ENCODE measurements at places on chromosomes 7 and 10.
A peak's percentile ranks its signal among the peaks of the same experiment; 100 is the strongest.

GRCh38 chr7:141691961-141692360 lies 10.0 kb downstream of the DENND11 start:
- DNase-seq = no peak

DNA sequence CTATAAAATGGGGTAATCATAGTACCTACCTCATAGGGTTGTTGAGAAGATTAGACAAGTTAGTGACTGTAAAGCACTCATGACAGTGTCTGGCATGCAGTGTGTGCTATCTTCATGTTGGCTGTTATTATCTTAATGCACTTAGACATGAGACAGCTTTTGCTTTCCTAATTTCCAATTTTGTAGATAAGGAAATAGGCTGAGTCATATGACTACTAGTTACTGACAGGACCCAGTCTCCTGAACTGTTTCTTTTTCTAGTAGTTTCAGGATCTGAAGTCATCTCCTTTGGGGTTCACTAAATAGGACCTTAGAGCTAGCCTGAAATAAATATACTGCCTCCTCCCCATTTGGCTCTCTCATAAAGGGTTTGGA lies 74.2 kb downstream of the SNX10 start:
- no peak for DNase-seq

DNA sequence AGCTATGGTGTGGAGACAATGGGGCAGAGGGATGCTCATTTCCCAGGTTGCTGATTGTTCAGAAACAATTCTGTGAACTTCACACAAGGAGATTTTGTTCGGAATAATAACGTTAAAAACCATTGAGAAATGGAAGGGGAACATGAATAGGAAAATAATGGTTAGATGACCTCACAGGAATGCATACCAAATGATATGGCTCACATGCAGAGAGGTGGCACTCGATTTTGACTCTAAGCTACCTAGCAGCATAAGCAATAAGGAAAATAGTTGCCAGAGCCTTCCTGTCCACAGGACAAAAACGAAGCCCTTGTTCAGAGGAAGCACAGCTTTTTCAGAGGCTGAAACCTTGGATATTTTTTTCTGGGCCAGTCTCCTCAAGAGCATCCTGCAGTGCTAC lies 293.1 kb downstream of the ZEB1 start:
- no peak for DNase-seq

- DNase-seq = no peak
These were observed 89.9 kb downstream of the APBB1IP start for GRCh38 chr10:26528048-26528447.

DNA sequence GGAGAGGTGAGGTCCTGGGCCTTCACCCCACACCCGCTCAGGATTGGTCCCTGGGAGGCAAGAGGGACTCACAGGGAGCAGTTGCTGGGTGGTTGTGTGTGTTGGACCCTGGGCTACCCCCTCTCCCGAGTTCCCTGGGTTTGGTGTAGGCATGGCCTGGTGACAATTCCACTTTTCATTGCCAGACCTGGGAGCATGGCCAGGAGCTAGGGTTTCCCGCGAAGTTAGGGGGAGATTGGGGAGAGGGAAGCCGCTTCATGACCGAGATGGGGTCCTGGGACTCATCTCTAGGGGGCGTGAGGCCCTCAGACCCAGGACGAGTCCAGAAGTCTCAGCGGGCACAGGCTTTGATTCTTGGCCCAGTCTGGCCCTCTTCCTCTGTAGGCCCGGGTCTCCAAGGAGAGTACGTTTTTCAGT lies 606 bp downstream of the PALD1 start:
- DNase-seq = no peak

DNA sequence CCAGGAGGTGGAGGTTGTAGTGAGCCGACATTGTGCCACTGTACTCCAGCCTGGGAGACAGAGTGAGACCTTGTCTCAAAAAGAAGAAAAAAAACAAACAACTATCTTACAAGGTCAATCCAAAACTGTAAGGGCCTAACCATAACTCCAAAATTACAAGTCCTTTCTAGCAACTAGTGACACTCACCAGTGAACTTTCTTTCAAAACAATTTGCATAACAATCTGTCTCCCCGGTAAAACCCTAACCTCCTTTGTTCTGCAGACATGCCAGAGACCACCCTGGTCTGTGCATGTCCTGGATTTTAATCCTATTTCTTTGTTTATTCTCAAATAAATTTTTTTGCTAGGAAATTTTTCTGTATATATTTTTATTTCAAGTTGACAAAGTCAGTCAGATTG lies 68.1 kb downstream of the EXOC6 start:
- no peak for DNase-seq

DNA sequence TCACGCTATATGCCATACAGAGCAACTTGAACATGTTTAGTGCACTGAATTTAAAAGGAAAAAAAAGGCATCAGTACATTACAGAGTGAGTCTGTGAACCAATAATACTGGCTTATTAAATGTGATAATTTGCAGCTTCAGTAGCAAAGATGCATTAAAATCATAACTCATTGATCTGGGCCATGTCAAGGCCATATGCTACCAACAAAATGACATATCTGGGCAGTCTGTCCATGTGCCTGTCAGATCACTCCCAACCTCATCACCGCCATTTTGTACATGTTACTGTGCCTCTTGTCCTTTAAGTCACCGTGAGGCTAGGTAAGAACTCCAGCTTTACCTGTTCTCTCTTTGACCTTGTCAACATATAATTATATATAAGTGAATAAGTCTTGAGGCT lies 307.4 kb upstream of the LRGUK start:
- no peak for DNase-seq

GRCh38 chr10:1059902-1060301 lies 3.7 kb downstream of the WDR37 start:
- no peak for DNase-seq

- DNase-seq = peak; percentile 28
These were observed 122.6 kb upstream of the PTER start for GRCh38 chr10:16314259-16314658.

- DNase-seq = no peak
These were observed 185.8 kb downstream of the HGF start for GRCh38 chr7:81583882-81584533.

GRCh38 chr7:101169110-101169837 lies 3.9 kb upstream of the VGF start:
- no peak for DNase-seq

DNA sequence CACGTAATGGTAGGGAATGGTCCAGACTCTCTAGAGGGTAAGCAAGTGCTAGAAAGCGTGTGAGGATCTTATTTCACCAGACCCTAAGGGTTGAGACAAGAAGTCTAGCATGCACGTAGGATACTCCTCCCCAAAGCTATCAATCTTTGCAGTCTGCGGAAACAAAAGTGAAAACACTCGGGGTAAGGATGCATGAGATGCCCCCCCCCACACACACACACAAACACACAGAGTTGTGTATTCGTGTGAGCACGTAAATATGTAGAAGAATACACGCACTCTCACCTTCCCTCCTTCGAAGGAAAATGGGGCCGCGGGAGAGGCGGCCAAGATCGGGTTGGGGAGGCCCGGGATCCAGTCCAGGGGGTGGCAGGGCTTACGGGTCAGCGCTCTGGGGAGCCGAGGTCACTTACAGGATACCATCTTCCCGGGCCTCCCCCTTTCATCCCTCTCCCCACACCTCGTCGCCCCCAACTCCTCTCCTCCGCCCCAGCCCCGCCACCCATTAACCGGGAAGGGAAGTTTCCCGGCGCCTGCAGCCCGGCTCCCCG lies 455 bp downstream of the CUL2 start:
- peak; percentile 28 for DNase-seq

DNA sequence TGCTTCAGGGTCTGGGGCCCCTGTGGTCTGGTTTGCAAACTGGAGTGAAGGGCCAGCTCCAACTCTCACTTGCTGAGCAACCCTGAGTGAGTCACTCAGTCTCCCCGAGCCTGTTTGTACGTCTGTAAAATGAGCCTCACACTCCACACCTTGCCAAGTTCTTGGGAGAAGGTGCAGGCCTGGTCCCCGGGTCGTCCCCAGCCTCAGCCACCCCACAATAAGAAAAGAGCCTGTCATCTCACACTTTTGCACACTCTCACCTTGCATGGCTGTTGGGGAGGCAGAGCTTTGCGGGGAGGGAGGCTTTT lies 5.2 kb downstream of the GRIFIN start:
- no peak for DNase-seq

DNA sequence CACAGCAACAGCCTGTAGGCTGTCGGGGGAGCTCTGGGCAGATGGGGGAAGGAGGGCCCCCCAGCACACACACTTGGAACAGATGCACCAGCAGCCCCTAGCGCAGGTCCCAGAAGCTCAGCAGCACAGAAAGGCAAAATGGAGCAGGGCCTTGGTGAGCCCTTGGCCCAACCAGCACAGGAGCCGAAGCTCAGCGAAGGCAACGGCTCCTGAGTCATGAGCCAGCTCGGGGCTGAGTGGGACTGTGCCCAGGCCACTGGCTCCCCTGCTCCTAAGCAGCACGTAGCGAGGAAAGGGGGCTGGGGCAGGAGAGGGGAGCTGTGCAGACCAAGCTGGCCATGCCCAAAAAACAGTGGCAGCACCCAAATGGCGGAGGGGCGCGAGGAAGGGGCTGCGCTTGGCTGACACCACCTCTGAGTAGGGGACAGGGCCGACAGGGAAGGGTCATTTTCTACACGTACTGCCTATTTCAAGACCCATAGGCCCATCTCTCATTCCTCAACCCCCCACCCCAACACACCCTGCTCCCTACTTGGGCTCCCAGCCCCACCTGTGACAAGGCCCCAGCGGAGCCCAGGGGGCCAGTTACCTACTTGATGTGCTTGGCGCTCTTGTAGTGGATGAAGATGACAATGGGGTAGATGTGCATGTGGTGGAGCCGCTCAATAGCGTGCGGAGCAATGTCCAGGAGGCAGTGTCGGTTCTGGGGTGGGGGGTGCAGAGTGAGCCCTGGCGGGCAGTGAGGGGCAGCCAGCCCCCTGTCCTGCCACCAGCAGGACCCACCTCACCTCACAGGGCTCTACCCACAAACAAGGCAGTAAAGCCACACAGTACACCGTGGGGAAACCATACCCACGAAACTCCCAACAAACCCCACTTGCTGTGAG lies 132.1 kb downstream of the DLG5 start:
- no peak for DNase-seq

DNA sequence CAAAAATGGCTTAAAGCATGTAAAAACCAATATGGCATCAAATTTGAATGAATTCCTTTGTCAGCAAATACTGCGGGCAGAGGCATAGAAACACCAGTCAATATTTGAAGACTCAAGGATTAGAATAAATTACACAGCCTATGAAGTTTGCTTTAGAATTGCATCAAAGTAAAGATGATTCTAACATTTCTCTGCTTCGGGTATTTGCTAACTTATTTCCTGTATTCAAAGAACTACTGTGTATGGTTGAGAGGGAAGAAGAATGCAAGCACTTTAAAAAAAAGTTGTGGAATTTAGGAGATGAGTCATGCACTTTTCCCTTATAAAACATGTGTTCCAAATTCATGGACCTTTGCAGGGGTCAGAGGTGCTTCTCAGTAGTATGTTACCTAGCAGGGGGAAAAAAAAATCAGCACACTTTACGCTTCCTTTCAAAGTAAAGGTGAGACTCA lies 90.1 kb downstream of the PIP4K2A start:
- peak; percentile 95 for DNase-seq

- no peak for DNase-seq
These were observed 226.2 kb downstream of the ZMYND11 start for GRCh38 chr10:361203-362081.

- no peak for DNase-seq
These were observed 14.3 kb downstream of the ZC3HAV1 start for GRCh38 chr7:139095194-139095659.

Measured in renal cortical epithelial cell (primary cell).